ENCODE measurements at places on chromosomes 12 and 14. TPM values are rescaled to one million over a fixed set of nuclear protein-coding genes. Genes with fewer than 3 reads are reported as not detected.

ATXN7L3B gene
- 16.1 TPM for total RNA-seq

EIF5 gene
- 278 TPM for total RNA-seq

FGF6 gene
- total RNA-seq = not detected

HELB gene
- total RNA-seq = 0.80 TPM

NR1H4 gene
- total RNA-seq = not detected

GPX2 gene
- 202 TPM for total RNA-seq

REP15 gene
- total RNA-seq = 0.22 TPM

CCDC63 gene
- not detected for total RNA-seq

TAS2R13 gene
- not detected for total RNA-seq

NTF3 gene
- total RNA-seq = not detected

TAS2R50 gene
- not detected for total RNA-seq

SLC39A9 gene
- total RNA-seq = 40.8 TPM

COCH gene
- 23.3 TPM for total RNA-seq

TSHR gene
- not detected for total RNA-seq

AQP6 gene
- not detected for total RNA-seq

PTPRR gene
- total RNA-seq = 0.20 TPM

TAS2R31 gene
- total RNA-seq = not detected

HOTAIR gene
- 0.25 TPM for total RNA-seq

SLC35E3 gene
- total RNA-seq = 18.9 TPM

KIF21A gene
- total RNA-seq = 19.7 TPM

WBP11 gene
- 48.9 TPM for total RNA-seq

EMP1 gene
- 183 TPM for total RNA-seq

CAPZA3 gene
- total RNA-seq = not detected

HOXC5 gene
- 0.82 TPM for total RNA-seq

RACGAP1 gene
- 76.2 TPM for total RNA-seq

All from A549 treated with Mapracorat at 1 μM for 4 hours (cell line).